ENCODE measurements at places on chromosomes 4 and X.

DNA sequence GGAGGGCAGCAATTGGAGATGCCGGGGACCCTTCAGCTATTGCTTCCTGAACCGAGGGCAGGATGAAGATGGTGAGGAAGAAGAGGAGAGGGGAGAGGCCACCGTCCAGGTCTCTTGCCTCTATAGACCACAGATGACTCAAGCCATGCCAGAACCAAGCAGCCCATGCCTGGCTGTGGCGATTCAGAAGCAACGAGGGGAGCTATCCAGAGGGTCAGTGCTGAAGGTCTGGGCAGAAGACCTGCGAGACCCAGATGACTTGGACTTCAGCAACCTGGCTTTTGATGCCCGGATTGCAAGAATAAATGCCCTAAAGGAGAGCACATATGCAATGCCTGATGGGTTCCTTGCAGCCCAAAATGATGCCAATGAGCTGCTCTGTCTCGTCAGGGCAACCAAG, 70.2 kb upstream of the PRPS2 start:
- no peak for DNase-seq

DNA sequence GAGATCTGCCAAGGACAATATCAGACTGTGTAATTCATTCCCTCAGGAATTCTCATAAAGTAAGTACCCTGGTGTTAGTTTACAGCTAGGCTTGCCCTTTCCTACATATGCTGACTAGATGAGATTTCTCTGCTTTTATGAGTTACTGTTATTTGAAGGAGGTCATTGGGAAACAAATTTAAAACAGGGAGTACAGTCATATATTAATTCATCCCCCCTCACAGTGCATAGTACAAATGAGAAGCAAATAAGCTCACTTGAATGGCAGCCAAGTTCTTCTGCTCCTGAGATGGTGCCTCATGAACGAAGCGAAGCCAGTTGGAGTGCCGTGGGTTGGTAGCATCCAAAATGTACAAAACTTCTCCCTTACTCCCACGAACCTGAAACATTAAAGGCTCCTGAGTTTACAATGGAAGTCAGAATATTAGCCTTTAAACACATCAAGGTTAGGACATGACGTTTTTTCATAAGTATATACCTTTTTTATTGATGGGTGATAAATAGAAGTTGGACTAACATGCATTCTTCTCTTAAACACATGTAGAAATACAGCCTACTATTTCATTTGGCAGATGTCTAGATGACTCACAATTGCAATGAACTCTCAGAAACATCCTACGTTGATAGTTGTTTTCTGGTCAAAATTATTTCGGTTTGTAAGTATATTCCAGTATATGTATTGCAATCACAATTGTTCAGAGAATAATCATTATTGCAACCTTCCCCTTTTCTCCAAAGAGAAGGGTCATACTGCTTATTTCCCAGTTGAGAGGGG, 69.2 kb downstream of the PRDM5 start:
- DNase-seq = no peak

- DNase-seq = no peak
These were observed 552.9 kb upstream of the EPHA5 start for GRCh38 chr4:66223068-66223703.

DNA sequence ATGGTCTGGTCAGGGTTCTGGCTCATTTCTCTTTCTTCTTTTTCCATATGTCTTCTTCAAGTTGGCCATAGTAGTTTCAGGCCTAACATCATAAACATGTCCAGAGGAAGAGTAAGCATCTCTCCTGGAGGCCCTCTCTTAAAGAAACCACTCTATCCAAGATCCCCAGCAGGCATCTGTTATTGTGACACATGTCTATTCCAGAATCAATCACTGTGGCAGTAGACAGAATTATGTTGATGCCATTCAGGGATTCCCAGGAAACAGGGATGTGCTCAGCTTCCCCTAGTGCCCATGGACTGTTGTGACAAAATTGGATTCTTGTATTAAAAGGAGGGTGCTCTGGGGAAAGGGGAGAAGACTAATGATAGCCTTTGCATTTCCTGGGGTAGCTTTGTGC, 224.0 kb downstream of the HNRNPD start:
- no peak for DNase-seq

DNA sequence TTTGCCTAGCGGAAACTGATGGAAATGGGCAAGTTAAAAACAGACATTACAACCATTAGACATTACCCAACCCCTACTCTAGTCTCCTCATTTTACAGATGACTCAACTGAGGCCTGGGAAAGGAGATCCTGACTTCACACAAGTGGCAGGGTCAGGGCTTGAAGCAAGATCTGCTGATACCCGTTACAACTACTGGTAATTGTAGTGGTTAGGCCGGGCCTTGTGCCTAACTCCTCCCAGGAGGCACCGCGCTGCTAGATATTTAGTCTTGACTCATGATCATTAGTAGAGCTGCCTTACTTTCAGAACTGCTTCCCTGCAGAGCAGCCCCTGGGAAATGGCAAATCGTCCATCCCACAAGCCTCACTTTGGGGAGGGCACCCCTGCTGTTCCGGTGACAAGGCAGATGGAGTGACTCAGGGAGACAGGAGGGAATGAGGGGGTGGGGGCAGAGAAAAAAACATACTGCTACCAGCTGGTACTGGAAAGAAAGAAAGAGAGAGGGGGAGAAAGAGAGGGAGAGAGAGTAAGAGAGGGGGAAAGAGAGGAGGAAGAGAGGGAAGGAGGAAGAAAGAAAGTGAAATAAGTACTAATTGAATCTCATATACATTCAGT, 12.2 kb downstream of the ARHGEF6 start:
- DNase-seq = peak; percentile 90

Data from NCI-H524 (cell line).